HCEC 1CT (cell line): ENCODE measurements at places on chromosomes 1 and 21.

GRCh38 chr1:1004780-1005697 lies 5.1 kb upstream of the HES4 start:
- no peak for DNase-seq

DNA sequence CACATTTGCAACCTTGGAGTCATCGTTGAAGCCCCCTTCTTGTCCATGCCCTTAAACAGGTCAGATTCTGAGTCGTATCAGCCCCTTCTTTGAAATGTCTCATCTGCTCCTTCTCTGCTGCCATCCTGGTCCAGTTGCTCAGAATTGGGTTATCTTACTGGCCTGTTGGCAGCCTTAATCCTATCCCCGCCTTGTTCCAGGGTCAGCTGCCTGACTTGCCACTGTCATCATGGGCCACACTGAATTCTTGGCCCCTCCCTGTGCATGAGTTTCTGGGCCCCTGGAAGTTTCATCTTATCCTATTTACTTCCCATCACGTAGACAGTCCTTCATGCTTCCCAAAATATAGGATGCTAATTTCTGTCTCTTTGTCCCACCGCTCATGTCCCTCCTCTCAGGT lies 23.7 kb downstream of the IRF2BP2 start:
- no peak for DNase-seq

DNA sequence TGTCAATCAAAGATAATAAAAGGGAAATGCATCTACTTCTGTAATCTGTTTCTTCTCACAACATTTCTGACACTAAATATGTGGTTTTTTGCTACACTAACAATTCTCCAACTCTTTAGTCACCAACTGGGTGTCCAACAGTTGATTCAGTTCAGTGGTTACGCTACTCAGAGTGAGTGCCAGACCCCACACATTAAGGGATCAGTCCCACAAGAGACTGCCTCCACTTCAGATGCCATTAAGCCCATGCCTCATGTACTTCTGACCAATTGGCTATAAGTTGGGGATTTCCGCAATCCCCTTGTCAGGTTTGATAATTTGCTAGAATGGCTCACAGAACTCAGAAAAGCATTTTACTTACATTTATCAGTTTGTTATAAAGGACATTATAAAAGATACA lies 28.4 kb downstream of the RNF2 start:
- no peak for DNase-seq

- peak; percentile 77 for DNase-seq
Measured at GRCh38 chr1:115302390-115302961, 35.6 kb downstream of the NGF start.

DNA sequence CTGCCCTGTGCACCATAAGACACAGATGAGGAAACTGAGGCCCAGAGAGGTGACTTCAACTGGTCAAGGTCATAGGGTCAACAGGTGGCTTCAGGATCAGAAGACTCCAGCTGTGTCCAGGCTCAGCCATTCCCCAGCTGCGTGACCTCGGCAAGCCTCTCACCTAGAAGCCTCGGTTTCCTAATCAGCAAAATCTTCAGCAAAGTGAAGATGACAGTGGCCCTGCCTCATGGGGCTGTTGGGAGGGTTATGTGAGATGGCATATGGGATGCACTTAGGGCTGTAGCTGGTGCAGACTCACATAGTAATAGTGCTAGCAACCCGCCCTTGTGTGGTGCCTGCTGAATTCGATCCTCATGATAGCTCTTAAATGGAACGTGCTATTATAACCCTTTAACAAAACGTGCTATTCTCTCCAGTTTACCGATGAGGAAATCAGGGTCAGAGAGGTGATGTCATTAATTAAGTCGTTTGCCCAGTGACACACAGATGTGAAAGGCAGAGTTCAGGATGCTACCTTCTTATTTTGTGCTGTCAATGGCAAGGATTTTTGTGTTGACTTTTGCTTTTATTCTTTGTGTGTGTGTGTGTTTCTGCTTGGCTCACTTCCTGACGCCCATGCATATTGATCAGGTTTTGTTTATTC lies 472.9 kb downstream of the MATN1 start:
- DNase-seq: no peak

- no peak for DNase-seq
Measured at GRCh38 chr1:194151056-194151455, 964.6 kb upstream of the B3GALT2 start.

- DNase-seq: no peak
Measured at GRCh38 chr1:118185084-118185832, at the start of gene SPAG17. TSS of gene SPAG17 (minus strand) at chr1:118185228. CDS start at chr1:118185157, 71 bp downstream.

DNA sequence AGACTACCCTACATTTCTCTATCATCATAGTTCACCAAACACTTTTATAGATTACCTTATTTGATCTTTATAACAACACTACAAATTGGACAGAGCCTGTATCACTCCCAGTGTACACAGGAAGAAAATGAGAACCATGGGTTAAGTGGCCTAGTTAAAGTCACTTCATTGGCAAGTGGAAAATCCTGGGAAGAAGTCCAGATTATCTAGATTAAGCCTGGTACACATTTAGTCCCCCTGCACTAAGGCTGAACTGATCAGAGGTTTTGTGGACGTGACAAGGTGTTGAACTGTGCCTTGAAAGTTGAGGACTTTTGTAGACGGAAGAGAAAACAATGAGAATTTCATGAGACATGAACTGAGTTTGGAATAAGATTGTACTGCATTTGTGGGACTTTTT lies 7.5 kb upstream of the USH2A start:
- no peak for DNase-seq

DNA sequence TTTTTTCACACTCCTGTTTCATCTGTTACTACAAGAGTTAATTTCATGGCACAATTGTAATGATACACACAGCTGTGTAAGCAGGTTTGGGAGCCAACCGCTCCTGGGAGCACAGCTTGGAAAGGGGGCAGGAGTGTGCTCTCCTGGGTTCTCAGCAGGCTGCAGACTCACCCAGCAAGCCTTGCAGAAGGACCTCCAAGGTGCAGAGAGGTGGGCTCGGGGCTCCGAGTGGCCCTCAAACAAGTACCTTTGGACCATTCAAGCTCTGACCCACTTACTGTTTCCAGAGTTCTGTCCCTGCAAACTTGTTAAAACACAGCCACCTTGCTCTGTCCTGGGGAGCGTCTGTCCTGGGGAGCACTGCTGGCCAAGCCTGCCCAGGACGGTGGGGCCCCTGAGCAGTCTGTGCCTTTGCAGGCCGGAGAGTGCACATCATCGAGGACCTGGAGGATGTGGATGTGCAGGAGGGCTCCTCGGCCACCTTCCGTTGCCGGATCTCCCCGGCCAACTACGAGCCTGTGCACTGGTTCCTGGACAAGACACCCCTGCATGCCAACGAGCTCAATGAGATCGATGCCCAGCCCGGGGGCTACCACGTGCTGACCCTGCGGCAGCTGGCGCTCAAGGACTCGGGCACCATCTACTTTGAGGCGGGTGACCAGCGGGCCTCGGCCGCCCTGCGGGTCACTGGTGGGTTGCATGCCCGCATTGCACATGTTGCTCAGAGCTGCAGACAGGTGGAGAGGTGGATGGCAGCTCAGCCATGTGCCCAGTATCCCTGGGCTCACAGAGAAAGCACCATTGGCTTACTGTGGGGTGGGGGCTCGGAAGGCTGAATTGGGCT lies 78.0 kb downstream of the OBSCN start:
- DNase-seq: no peak

DNA sequence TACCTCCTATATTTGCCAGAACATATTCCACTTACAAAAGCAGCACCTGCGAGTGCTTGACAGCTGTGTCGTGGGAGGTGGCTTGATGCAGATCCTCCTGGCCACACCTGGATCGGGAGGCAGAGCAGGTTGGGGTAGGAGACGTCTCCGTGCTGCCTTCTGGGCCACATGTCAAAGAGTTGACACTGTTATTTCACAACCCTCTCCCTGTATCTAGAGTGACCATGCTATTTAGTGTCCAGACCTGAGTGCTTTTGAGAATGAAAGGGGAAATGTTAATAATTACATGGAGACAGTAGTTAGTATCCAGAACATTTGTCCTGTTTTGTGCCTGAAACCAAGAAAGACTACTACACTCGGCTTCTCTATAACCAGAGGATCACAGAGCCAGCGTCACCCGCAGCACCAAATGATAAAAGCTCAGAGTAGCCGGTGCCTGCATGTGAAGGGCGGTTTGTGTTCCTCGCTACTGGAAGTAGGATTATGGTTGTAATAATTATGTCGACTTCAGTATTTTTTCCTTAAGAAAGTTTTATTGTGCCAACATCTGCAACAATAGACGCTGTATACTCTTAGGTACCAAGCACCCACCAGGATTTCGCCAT lies 77.1 kb downstream of the GALNT2 start:
- DNase-seq: no peak

DNA sequence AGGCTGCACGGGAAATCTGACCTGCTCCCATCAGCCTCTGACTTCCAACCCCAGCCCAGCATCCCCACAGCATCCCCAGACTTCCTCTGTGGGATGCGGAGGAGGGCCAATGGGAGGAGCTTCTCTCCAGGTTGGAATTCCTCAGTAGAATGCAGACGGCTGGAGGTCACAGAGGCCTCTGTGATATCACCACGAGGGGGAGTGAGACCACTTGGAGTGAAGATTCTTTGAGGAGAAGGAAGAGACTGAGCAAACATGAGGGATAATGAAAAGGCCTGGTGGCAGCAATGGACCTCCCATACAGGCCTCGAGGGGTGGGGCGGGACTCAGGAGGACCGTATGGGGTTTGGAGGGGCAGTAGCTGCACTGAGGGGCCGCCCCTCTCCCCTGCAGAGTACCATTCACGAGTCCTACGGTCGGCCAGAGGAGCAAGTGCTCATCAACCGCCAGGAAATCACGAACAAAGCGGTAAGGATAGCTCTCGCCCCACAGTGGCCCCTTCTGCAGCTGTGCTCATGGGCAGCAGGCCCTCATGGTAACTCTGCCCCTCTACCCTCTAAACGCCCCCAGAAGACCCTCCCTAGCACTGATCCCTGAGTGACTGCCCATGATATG lies at the start of gene CATSPER4:
Gene CATSPER4, plus strand, starts transcription at position 230 of the 615 bp plus-strand sequence. Its CDS starts 26 bp downstream, at position 256.
- no peak for DNase-seq
